ENCODE measurements at places on chromosomes 16 and 17.
A peak's percentile ranks its signal among the peaks of the same experiment; 100 is the strongest.

GRCh38 chr17:79945591-79946255, 89.9 kb downstream of the TBC1D16 start:
- no peak for DNase-seq

GRCh38 chr17:9755083-9755482, 36.3 kb downstream of the DHRS7C start:
- DNase-seq, result no peak

DNA sequence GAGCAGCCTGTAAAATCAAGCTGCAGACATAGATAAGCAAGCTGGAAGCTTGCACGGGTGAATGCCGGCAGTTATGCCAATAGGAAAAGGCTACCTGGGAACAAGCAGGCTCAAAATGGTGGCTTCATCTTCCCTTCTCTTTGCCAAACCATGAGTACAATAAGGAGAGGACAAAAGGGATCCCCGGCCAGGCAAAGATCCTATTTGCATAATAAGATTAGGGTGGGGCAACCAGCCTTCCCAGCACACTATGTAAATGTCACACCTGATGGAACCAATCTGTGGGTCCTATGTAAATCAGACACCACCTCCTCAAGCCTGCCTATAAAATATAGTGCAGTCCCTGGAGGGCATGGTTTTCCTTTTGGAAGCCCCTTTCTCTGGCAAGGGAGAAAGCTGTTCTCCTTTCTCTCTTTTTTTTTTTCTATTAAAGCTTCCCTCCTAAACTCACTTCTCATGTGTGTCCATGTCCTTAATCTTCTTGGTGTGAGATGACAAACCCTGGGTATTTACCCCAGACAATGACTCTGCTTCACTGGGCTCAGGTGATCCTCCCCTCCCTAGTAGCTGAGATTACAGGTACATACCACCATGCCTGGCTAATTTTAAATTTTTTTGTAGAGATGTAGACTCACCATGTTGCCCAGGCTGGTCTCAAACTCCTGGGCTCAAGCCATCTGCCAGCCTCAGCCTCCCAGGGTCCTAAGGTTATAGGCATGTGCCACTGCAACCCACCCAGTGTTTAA, 44.2 kb downstream of the PSMD12 start:
- no peak for DNase-seq

GRCh38 chr17:28725166-28725659, 820 bp downstream of the TLCD1 start:
- DNase-seq, result no peak

GRCh38 chr16:57939872-57940224, 31.1 kb downstream of the CNGB1 start:
- no peak for DNase-seq

DNA sequence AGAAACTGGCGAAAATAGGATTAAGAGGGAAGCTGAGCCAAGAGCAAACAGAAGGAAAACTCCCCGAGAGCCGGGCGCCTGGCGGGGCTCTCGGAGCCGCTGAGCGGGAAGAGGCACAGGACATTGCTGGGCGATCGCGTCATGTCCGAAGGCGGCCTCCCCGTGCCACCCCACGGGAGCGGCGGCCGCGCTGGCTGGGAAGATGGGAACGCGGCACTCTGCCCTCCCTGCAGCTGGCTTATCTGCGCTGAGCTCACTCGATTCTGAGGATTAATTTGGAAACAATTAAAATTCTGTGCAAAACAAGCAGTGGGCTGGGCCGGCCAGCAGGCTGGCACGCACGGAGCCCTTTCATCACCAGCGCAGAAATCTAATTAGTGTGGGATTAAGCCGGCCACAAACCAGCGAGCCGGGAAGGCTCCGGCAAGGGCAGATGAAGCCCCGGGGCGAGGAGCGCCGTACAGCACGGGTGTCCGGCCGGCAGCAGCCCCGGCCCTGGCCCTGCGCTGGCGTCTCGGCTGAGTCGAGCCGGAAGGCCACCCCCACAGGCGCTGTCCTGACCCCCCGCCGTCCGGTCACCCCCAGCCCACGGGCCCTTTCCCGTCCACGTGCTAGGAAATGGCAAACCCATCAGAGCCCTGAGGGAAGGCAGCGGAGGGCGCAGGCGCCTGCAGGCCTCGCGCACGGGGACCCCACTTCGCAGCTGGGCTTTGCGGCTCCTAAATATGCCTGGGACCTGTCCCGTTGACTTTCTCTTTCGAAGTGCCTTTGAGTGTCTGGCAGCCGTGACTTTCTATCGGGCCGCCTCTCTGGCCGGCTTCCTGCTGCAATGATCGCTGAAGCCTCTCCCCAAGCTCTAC, 37.9 kb downstream of the SOX8 start:
- DNase-seq, result no peak

DNA sequence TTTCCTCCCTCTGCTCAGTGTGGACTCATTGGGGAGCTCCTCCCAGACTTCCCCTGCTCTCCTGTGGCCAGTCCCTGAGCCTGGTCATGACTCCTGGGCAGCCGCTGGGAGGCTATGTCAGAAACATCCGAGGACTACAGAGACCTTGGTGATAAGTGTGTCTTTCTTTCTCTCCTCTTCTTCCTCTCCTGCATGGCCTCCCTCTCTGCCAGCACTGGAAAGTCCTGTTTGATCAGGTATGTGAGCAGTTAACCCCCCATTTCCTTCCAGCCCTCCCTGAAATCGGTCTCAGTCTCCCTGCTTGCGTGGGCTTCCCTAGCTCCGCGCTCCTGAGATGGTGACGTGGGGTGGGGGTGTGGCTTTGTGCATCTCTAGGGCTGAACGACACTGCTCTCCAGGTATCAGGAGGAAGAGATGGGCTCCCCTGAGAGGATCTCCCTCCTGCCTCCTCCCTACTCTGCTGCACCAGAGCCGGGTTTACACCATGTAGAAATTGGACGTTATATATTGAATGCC, 2.1 kb downstream of the RHBDL3 start:
- no peak for DNase-seq

GRCh38 chr16:66399031-66399430, 28.1 kb upstream of the BEAN1 start:
- no peak for DNase-seq

- no peak for DNase-seq
Measured at GRCh38 chr17:59139939-59140338, 15.0 kb downstream of the SKA2 start.

GRCh38 chr16:66510298-66510697, 39.6 kb downstream of the TK2 start:
- DNase-seq, result no peak

DNA sequence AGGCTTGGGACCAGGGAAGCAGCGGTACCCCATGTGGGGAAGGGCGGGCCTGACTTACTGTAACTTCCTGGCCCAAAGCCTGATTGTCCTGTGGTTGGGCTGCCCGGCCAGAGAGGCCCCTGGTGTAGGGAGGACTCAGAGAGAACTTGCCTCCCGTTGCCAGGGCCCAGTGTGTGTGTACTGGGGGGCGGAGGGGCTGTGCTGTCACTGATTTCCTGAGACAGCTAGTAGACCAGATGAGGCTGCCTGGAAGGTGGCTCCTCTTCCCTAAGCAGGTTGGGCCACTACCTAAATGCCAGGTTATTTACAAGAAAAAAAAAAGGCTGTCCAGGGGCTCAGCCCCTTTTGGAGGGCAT, 16.7 kb downstream of the SOCS3 start:
- DNase-seq, result no peak

- no peak for DNase-seq
Measured at GRCh38 chr16:1258906-1259759, 3.3 kb downstream of the TPSD1 start.

GRCh38 chr17:76182016-76182764, 41.1 kb upstream of the FOXJ1 start:
- DNase-seq, result peak; percentile 78

DNA sequence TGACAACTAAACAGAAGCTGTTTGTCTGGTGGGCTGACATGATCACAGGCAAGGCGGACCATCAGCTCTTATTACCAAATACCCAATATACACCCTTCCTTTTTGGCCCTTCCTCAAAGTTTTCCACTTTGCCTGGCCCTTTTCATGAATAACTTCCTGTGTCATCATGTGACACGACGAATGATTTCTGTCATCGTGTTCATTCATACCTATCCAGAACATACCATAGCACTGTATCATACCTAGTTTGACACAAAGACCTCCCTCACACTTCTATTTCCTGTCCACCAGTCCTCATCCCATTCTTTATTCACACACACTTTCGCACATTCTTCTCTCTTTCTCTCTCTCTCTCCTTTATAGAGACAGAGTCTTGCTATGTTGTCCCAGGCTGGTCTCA, 131.8 kb downstream of the STX8 start:
- no peak for DNase-seq

- no peak for DNase-seq
Measured at GRCh38 chr16:73143002-73143401, 95.1 kb upstream of the ZFHX3 start.

- no peak for DNase-seq
Measured at GRCh38 chr17:81878294-81878693, 7.2 kb upstream of the ARHGDIA start.

- DNase-seq, result no peak
Measured at GRCh38 chr17:12104831-12105230, 84.2 kb downstream of the MAP2K4 start.

- no peak for DNase-seq
Measured at GRCh38 chr16:30421010-30421409, 8.8 kb downstream of the DCTPP1 start.

- DNase-seq, result no peak
Measured at GRCh38 chr17:39568702-39569101, 39.0 kb downstream of the NEUROD2 start.

- no peak for DNase-seq
Measured at GRCh38 chr17:79152636-79153035, 78.0 kb downstream of the ENGASE start.

DNA sequence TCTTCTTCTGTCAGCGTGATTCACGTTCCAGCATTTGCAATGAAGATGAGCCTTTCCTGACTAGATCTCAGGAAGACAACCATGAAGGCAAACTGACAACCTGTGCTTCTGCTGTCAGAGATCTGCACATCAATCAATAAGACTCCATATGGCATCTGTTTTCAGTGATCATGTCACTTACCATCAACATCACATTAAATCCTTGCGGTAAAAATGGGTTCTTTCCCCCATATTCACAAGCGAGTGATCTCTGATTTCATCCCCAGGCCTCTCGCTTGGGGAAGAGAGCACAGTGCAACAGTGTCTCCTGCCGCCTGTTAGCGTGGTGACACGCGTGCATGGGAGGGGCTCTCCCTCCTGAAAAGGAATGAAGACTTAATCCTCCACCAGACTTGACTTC, 11.1 kb downstream of the NACA2 start:
- DNase-seq, result no peak

- DNase-seq, result no peak
Measured at GRCh38 chr17:64457156-64457555, 8.2 kb downstream of the MILR1 start.

All from right renal pelvis (tissue), 4 donors.